Fibroblast of mammary gland (primary cell): ENCODE measurements at places on chromosomes 6 and 20.

DNA sequence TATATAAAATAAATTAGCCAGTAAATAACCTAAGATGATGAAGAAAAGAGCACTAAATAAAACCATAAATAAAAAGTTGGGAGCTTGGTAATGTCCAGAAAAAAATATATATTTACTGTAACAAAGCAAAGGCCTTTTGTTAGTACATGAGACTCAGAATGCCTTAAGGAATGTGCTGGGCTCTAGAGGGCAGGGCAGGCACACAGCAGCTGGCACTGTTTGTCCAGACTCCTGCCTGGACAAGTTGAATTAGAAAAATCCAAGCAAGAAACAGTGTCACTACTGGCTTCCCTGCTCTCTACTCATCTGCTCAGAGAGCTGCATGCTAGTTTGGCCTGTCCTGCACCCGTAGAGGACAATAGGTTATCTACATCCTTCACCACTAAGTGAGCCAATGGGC, 8.8 kb downstream of the DEFB129 start:
- peak; percentile 7 for DNase-seq

GRCh38 chr20:9508240-9508661, 6.1 kb upstream of the LAMP5 start:
- DNase-seq = no peak

GRCh38 chr6:141726248-141726647, 406.5 kb upstream of the GJE1 start:
- no peak for DNase-seq

- DNase-seq = no peak
Measured at GRCh38 chr6:116513224-116513875, 1.9 kb downstream of the CALHM5 start.

GRCh38 chr6:158154816-158155215, 13.2 kb downstream of the SERAC1 start:
- DNase-seq = no peak

GRCh38 chr20:50799890-50800550, 5.2 kb downstream of the BCAS4 start:
- DNase-seq = no peak
